ENCODE measurements at places on chromosomes 4 and X. TPM values are rescaled to one million over a fixed set of nuclear protein-coding genes. Genes with fewer than 3 reads are reported as not detected.

CDX4 gene
- polyA plus RNA-seq, result not detected

BANK1 gene
- 2.6 TPM for polyA plus RNA-seq

TLR1 gene
- polyA plus RNA-seq, result 2.2 TPM

PDE6B gene
- polyA plus RNA-seq, result 19.0 TPM

BEND2 gene
- 0.08 TPM for polyA plus RNA-seq

CNGA1 gene
- 1.3 TPM for polyA plus RNA-seq

UCHL1 gene
- polyA plus RNA-seq, result 19.5 TPM

ATOH1 gene
- not detected for polyA plus RNA-seq

LINC00632 gene
- polyA plus RNA-seq, result 24.4 TPM

QRFPR gene
- 1.7 TPM for polyA plus RNA-seq
